Activated T-cell treated with anti-CD3 and anti-CD28 coated beads for 24 hours (primary cell): ENCODE measurements at places on chromosomes 1 and 21.

DNA sequence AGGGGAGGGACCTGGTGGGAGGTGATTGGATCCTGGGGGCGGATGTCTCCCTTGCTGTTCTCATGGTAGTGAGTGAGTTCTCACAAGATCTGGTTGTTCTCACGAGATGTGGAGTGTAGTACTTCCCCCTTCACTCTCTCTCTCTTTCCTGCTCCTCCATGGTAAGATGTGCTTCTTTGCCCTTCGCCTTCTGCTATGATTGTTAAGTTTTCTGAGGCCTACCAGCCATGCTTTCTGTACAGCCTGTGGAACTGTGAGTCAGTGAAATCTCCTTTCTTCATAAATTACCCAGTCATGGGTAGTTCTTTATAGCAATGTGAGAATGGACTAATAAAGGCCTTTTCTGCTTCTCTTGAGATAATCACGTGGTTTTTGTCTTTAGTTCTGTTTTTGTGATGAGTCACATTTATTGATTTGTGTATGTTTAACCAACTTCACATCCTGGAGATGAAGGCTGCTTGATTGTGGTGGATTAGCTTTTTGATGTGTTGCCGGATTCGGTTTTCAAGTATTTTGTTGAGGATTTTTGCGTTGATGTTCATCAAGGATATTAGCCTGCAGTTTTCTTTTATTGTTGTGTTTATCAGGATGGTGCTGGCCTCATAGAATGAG is 45.5 kb downstream of the RABGAP1L start:
- no peak for DNase-seq

- DNase-seq = no peak
Measured at GRCh38 chr21:40846587-40847411, at the start of gene DSCAM. Gene DSCAM, minus strand, starts transcription at chr21:40847158. Its CDS starts 497 bp downstream, at chr21:40846661.

- no peak for DNase-seq
Measured at GRCh38 chr1:230515451-230516145, 89.5 kb upstream of the PGBD5 start.

DNA sequence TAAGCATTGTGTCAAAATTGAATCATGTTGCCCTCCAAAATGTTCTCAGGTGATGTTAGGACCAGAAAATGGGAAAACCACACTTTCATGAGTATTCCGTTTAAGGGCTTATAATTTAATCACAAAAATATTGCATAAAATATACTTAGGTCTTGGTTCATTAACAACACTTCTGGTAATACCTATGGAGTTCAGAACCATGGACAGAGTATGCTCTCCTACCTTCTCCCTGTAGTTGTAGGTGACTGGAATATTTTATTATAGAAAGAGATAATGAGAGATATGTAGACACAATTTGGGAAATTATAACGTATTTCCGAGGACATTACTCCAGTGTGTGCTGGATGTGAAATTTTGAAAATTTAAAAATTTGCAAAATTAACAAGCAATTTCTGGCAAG is 232.5 kb downstream of the NCAM2 start:
- DNase-seq = no peak

GRCh38 chr1:67645495-67646144 is 39.4 kb upstream of the GADD45A start:
- DNase-seq = no peak

- peak; percentile 64 for DNase-seq
Measured at GRCh38 chr1:225474986-225475820, 47.4 kb upstream of the LBR start.

- no peak for DNase-seq
Measured at GRCh38 chr1:7777591-7777990, 6.5 kb downstream of the VAMP3 start.

GRCh38 chr1:213366141-213366831 is 315.2 kb downstream of the RPS6KC1 start:
- no peak for DNase-seq

- DNase-seq = no peak
Measured at GRCh38 chr1:244836584-244836983, 1.1 kb downstream of the COX20 start.

DNA sequence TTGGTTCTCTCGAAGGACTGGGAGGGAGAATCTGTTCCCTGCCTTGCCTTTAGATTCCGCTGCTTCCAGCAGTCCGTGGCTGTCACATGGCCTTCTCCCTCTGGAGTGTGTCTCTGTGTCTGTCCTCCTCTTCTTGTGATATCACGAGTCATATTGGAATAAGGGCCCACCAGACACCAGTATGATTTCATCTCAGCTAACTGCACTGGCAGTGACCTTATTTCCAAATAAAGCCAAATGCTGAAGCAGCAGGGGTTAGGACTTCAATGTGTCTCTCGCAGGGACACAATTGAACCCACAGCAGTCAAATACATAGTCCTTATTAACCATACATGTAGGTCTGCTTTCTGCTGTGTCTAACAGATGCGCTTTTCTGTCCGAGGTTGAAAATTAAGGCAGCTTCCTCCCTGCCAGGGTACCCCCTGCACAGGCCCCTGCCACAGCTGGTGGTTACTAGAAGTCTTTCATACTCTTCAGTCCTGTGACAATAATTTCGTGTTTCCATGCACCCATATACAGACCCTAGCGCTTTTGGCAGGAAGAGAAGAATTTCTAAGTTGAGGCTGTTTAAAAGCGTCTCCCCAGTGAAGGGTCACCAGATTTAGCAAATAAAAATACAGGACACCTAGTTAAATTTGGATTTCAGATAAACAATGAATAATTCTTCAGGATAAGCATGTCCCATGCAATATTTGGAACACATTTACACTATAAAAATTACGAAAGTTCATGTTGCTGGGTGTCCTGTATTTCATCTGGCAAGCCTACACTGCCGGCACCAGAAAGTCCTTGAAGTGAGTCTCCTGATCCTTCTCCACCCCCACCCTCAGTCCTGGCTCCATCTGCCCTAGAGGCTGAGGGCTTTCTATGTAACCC is 182.1 kb downstream of the ETS2 start:
- no peak for DNase-seq

DNA sequence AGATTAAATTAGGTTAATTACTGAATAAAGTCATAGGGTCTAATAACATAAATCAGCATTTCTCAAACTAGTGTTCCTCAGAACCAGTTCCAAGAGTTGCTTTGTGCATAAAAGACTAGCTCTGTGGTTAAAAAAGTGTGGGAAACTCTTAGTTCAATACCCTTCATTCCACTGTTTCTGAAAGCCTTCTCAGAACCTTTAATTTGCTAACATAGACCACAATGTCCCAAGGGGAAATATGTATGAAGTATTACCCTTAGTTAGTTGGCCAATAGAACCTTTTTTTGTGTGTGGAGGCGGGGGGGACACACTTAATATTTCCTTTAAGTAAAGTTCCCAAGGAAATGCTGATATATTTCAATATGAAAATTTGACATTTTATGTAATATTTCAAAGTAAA is 20.4 kb downstream of the ODF2L start:
- no peak for DNase-seq

GRCh38 chr1:161209790-161210409 is 5.2 kb upstream of the FCER1G start:
- DNase-seq = peak; percentile 59

DNA sequence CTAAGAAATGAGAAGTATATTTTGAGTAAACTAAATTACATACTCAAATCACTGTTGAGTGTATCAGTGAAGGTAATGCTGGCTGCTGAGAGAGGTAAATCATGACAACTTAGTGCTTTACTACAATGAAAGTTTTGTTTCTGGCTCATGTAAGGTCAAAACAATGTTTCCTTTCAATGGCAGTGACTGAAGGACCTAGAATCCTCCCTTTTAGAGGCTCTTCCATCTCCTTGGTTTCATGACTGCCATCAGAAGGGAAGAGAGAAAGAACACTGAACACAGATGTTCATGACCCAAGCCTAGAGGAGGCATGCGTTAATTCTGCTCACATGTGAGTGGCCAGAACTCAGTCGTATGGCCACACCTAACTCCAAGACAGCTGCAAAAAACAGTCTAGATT is 130.6 kb downstream of the AKT3 start:
- no peak for DNase-seq

GRCh38 chr1:37714689-37715088 is 22.4 kb downstream of the CDCA8 start:
- no peak for DNase-seq

DNA sequence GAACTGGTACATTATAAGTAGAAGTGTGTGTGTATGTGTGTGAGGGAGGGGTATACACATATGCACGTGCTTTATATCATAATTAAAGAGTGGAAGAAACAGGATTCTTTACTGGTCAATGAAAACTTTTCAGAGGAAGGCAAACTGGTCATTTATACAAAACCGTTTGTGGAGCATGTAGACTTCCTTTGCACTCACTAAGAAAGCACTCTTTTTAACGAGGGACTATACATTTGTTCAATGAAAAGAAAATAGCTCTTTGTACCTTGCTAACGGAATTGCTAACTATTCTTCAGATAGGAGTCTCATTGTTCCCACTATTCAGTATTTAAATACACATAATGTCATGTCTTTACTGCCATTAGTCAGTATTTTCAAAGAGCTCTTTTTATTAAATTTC is 219.3 kb downstream of the ST6GALNAC3 start:
- DNase-seq = no peak

GRCh38 chr1:169103480-169103893 is 3.0 kb upstream of the ATP1B1 start:
- no peak for DNase-seq

GRCh38 chr1:55059302-55060132 is 20.2 kb downstream of the PCSK9 start:
- no peak for DNase-seq

GRCh38 chr21:29033301-29033700 is 8.8 kb downstream of the USP16 start:
- no peak for DNase-seq

GRCh38 chr1:16032388-16033102 is 10.7 kb downstream of the CLCNKA start:
- peak; percentile 42 for DNase-seq

DNA sequence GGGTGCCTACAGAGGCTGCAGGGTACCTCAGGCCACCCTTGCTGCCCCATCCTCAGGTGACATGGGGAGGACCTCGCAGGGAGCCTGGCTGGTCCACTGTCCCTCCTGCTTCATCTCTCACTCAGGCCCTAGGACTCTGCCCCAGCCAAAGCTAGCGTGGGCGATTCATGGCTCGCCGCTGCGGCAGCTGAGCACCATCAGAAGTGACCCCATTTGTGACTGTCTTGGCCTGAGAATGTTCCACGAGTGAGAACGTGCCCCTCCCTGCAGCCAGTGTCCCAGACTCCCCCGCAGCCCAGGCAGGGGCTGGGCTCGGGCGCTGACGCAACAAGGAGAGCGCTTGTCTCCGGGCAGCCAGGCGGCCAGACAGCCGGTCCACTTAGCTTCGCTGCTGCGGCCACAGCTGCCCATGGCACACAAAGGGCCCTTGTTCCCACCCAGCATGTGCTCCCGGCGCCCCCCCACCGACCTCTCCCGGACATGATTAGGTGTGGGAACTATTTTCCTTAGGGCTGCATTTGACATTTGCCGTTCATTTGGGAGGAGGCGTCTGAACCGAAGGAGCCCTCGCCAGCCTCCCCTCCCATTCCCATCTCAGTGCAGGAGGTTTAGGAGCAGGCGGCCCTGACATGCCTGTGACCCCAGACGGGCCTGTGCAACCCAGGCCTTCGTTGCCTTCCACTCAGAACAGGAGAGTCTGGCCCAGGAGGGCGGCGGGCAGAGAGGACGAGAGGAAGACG is 19.3 kb upstream of the POFUT2 start:
- DNase-seq = no peak

DNA sequence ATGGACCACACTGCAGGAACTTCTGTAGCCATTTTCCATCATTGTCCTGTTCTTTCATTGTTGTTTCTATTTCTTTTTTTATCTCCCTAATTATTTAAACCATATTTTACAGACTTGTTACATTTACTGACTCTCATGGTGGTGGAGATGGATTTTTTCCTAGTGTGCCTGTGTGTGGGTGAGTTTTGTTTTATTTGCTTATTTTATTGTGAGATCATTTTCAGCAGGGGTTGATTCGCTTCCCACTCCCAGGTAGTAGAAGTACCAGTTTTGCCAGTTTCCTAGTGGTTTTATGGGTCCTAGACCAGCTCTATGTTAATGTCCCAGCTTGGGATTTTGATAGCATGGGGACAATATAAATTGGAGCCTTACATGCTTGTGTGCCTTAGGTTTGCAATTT is 80.0 kb upstream of the BACH1 start:
- no peak for DNase-seq

DNA sequence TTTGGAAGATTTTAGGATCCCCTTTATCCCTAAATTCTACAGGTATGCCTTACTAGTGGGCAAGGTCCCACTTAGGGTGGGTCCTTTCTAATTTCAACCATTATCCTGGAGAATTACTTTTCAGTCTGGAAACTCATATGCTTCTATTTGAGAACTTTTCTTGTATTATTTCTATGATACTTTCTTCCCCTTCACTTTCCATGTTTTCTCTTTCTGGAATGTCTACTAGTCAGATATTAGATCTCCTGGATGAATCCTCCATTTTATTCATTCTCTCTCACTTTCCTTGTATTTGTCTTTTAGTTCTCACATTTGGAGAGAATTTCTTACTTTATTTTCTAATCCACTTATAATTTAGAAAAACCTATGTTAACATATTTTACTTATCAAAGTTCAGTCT is 83.9 kb upstream of the SIPA1L2 start:
- no peak for DNase-seq

GRCh38 chr1:23208527-23208926 is 8.8 kb downstream of the HTR1D start:
- no peak for DNase-seq

DNA sequence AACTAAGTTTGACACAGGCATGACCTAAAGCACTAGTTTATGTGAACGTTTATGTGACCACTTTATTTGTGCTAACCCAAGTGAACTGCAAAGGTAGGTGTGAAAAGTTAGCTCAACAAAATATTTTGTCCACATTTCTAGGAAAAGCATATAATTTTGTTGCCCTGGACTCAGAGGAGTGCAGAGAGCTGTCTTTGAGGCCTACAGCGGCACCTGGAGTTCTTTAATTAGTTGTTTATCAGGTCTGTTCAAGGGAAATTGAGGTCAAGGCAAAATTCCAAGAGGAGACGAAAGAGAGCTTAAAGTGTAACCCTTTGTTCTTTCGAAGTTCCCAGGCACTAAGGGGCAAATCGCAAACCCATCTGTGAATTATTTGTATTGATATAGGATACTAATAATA is 1.3 kb downstream of the GIPC2 start:
- DNase-seq = no peak

- DNase-seq = no peak
Measured at GRCh38 chr1:39003281-39003680, 12.2 kb downstream of the AKIRIN1 start.

DNA sequence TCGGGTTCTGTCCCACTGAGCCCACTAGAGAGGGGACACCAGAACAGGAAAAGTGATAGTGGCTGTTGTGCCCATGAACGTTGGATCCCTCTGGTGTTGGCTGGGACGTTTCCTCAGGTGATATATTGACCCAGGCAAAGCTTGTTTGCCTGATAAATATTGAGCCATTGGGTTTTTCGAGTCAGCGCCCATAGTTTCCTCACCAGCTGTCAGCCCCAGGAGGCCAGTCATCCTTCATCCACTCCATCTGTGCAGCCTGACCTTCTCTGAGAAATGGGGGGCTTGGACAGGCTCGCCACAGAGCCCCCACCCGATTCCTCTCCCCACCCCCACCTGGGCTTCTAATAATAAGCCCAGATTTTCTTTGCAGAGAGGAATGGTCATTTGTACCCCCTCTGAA is 13.3 kb downstream of the DISP3 start:
- DNase-seq = no peak

GRCh38 chr1:39103328-39104157 is 77.4 kb downstream of the NDUFS5 start:
- no peak for DNase-seq
